T-helper 2 cell treated with Interferon-gamma antibody and Interleukin-4, amounts not matched to agents 5 μg/mL and 100 μg/mL, for 36 hours (primary cell): ENCODE measurements at places on chromosomes 1 and 21.
A peak's percentile ranks its signal among the peaks of the same experiment; 100 is the strongest.

DNA sequence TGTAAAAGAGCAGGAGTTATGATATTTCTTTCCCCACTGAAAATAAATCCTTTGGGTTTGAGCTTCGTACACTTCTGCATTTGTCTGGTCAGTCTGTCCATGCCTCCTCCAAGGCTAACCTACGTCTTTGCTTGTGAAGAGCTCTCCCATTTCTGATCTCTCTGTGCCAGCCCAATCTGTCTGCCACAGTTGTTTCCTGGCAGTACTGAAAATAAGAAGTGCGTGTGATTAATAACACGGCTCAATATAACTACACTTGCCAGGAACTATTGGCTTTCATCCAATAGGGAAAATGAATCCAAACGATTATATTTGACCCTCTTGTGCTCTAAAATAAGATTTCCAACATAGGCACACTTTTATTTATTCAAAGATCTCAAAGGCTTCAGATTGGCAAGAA, 19.2 kb upstream of the COL24A1 start:
- no peak overlapping the region for H3K4me3 ChIP-seq
- no peaks in the 10 kb centered on the region for H3K36me3 ChIP-seq
- no peak overlapping the region for H3K27ac ChIP-seq
- no peaks in the 10 kb centered on the region for H3K4me1 ChIP-seq
- no peaks in the 10 kb centered on the region for H3K27me3 ChIP-seq

DNA sequence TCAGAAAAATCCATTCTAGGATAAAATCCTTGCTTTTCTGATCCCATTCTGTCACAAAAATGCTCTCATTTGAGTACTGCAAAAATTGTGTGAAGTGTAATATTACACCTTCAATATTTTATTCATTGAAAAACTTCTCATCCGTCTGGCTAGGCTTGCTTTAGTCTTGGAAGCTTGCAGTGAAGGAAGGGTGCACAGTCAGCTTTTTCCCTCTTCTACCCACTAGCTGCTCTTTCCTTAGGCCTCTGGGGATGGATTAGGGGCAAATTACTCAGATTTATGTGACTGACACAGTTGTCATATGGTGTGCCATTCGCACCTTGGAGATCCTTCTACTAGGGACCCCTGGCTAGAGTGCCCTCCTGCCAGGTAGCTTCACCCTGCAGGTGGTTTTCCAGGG, 32.1 kb downstream of the OVAAL start:
- no peak overlapping the region for H3K4me3 ChIP-seq
- DNase-seq: no peak
- peaks cover 7% of the 10 kb centered on the region for H3K4me1 ChIP-seq

DNA sequence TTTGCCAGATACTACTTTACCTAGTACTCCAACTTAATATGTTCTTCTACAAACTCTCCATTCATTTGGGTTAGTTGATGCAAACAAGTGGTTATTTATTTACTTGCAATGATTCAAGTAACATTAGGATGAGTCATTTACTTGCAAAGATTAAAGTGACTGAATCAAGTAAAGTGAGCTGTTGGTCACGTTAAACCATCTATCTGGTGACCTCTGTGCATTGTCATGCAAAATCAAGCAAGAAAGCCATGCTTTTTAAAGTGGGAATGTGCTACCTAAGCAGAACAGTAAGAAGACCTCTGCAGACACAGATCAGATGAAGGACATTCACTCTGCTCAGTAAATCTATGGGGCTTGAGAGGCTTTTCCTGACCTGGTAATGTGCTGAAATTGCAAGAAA, 254.7 kb downstream of the LRRIQ3 start:
- H3K36me3 ChIP-seq: no peaks in the 10 kb centered on the region

GRCh38 chr1:85289848-85290335, 13.5 kb upstream of the BCL10 start:
- no peak overlapping the region for H3K4me3 ChIP-seq
- no peaks in the 10 kb centered on the region for H3K36me3 ChIP-seq
- H3K27ac ChIP-seq: no peak overlapping the region
- no peaks in the 10 kb centered on the region for H3K4me1 ChIP-seq
- peaks cover 33% of the 10 kb centered on the region for H3K27me3 ChIP-seq
- no peak for DNase-seq

GRCh38 chr1:177505905-177506590, 335.3 kb downstream of the BRINP2 start:
- no peak overlapping the region for H3K4me3 ChIP-seq
- no peak for DNase-seq
- no peak overlapping the region for H3K27ac ChIP-seq
- no peaks in the 10 kb centered on the region for H3K36me3 ChIP-seq

- peaks cover 42% of the 10 kb centered on the region for H3K4me1 ChIP-seq
- H3K4me3 ChIP-seq: peak overlapping the region; percentile 93
- no peak for DNase-seq
- peaks cover 1% of the 10 kb centered on the region for H3K36me3 ChIP-seq
These were observed 13.5 kb upstream of the HJV start for GRCh38 chr1:146035048-146035423.

GRCh38 chr21:8993943-8994639, 1527.3 kb upstream of the TPTE start:
- no peaks in the 10 kb centered on the region for H3K4me1 ChIP-seq
- DNase-seq: no peak
- no peak overlapping the region for H3K27ac ChIP-seq
- no peaks in the 10 kb centered on the region for H3K27me3 ChIP-seq

DNA sequence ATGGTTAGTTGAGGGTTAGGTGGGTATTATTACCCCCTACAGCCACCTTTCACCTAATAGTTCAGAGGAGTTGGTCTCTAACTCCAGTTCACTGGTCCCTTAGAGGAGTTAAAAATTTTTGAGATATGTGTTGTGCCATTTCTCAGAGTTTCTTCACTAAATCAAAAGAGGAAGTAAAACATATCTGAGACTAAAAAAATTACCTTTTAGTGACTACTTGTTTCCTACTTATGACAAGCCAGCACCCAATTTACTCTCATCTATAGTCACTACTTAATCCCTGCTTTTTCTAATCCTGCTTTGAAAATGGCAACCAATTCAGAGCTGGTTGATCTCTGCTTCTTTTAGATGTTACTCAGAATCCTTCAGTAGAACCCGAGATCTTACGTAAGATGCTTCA, 1316.8 kb upstream of the B3GALT2 start:
- no peak for DNase-seq
- H3K27ac ChIP-seq: no peak overlapping the region
- H3K4me3 ChIP-seq: no peak overlapping the region
- H3K27me3 ChIP-seq: no peaks in the 10 kb centered on the region

GRCh38 chr1:185964946-185965345, 230.8 kb downstream of the HMCN1 start:
- H3K27ac ChIP-seq: no peak overlapping the region
- no peak overlapping the region for H3K4me3 ChIP-seq
- no peaks in the 10 kb centered on the region for H3K4me1 ChIP-seq
- no peak for DNase-seq

DNA sequence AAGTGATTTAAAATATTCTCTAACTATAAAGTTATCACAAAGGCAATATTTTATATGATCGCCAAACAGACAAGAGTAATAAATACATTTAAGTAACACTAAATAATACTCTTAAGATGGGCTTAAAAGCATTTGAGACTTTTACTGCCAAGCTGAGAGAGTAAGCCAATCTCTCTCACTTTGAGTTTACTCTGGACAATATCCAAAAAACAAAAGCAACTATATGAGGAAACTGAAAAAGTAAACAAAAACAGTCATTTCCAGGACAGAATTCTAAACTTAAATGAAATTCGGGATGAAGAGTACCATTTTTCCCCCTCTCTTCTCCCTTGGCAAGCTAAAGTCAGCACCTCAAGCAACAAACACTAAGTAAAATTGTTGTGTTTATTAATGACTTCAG, 173.2 kb downstream of the COP1 start:
- no peaks in the 10 kb centered on the region for H3K27me3 ChIP-seq
- peaks cover 33% of the 10 kb centered on the region for H3K36me3 ChIP-seq
- H3K27ac ChIP-seq: no peak overlapping the region
- H3K4me1 ChIP-seq: peaks cover 3% of the 10 kb centered on the region

DNA sequence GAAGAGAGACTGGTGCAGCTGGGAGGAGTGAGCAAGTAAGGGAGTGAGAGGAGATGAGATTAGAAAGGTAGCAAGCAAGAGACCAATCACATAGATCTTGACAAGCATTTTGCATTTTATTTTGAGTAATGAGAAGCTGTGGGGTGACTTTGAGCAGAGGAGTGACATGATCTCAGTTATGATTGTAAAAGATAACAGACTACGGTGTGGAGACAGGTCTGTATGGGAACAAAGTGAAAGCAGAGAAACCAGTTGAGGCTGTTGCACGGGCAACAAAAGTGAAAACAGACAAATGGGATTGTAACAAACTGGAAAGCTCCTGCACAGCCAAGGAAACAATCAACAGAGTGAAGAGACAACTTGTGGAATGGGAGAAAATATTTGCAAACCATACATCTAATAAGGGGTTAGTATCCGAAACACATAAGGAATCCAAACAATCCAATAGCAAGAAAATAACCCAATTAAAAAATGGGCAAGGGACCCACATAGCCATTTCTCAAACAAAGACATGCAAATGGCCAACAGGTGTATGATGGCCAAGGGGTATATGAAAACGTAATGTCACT, 68.4 kb downstream of the SNRPE start:
- no peak for DNase-seq
- no peaks in the 10 kb centered on the region for H3K36me3 ChIP-seq
- peak overlapping the region; percentile 27 for H3K27ac ChIP-seq
- H3K27me3 ChIP-seq: peaks cover 3% of the 10 kb centered on the region
